ENCODE measurements at places on chromosomes 5 and 9. TPM values are rescaled to one million over a fixed set of nuclear protein-coding genes. Genes with fewer than 3 reads are reported as not detected.

GRCh38 chr5:177112589-177113220, 20.9 kb upstream of the NSD1 start:
- H3K36me3 ChIP-seq = no peaks in the 10 kb centered on the region
- no peak overlapping the region for H3K4me3 ChIP-seq
- H3K27me3 ChIP-seq = no peaks in the 10 kb centered on the region
- peak; percentile 66 for DNase-seq
- H3K4me1 ChIP-seq = peaks cover 9% of the 10 kb centered on the region

GRCh38 chr5:78543292-78543691, 105.3 kb downstream of the LHFPL2 start:
- H3K4me3 ChIP-seq = no peak overlapping the region
- peaks cover 33% of the 10 kb centered on the region for H3K4me1 ChIP-seq
- no peak overlapping the region for H3K27ac ChIP-seq
- no peak for DNase-seq
- no peaks in the 10 kb centered on the region for H3K36me3 ChIP-seq

- no peak for DNase-seq
- H3K36me3 ChIP-seq = no peaks in the 10 kb centered on the region
- no peaks in the 10 kb centered on the region for H3K27me3 ChIP-seq
- H3K4me3 ChIP-seq = no peak overlapping the region
- H3K27ac ChIP-seq = no peak overlapping the region
Measured at GRCh38 chr5:112692472-112692871, 45.2 kb upstream of the APC start.

DNA sequence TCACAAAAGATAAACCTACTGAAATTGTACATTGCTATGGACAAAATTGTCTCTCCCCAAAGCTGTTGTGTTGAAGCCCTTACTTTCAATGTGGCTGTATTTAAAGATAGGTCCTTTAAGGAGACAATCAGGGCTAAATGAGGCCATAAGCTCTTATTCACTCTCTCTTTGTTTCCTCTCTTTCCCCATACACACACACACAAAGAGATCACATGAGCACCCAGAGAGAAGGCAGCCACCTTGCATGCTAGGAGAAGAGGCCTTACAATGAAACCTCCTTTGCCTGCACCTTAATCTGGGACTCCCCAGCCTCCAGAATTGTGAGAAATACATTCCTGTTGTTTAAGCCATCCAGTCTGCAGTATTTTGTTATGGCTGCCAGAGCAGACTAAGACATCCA, 1295.6 kb upstream of the CDH6 start:
- H3K4me3 ChIP-seq = no peak overlapping the region
- H3K27me3 ChIP-seq = no peaks in the 10 kb centered on the region
- H3K27ac ChIP-seq = no peak overlapping the region
- H3K36me3 ChIP-seq = no peaks in the 10 kb centered on the region

GRCh38 chr5:29351170-29351569, 1842.3 kb upstream of the CDH6 start:
- no peak for DNase-seq
- H3K27ac ChIP-seq = no peak overlapping the region
- H3K27me3 ChIP-seq = no peaks in the 10 kb centered on the region
- no peaks in the 10 kb centered on the region for H3K4me1 ChIP-seq
- H3K4me3 ChIP-seq = no peak overlapping the region
- no peaks in the 10 kb centered on the region for H3K36me3 ChIP-seq

- no peaks in the 10 kb centered on the region for H3K27me3 ChIP-seq
- peaks cover 9% of the 10 kb centered on the region for H3K4me1 ChIP-seq
- H3K36me3 ChIP-seq = no peaks in the 10 kb centered on the region
- peak; percentile 88 for DNase-seq
- H3K27ac ChIP-seq = peak overlapping the region; percentile 43
Measured at GRCh38 chr9:108511307-108511706, 344.5 kb downstream of the ACTL7B start.

The RNF145 gene
- 37.7 TPM for total RNA-seq

- H3K27ac ChIP-seq = no peak overlapping the region
- H3K27me3 ChIP-seq = no peaks in the 10 kb centered on the region
- peaks cover 54% of the 10 kb centered on the region for H3K36me3 ChIP-seq
- peaks cover 6% of the 10 kb centered on the region for H3K4me1 ChIP-seq
Measured at GRCh38 chr9:124897570-124898460, 35.9 kb downstream of the ARPC5L start.

All from osteoblast (primary cell).